ENCODE measurements at places on chromosomes 7 and 10.

DNA sequence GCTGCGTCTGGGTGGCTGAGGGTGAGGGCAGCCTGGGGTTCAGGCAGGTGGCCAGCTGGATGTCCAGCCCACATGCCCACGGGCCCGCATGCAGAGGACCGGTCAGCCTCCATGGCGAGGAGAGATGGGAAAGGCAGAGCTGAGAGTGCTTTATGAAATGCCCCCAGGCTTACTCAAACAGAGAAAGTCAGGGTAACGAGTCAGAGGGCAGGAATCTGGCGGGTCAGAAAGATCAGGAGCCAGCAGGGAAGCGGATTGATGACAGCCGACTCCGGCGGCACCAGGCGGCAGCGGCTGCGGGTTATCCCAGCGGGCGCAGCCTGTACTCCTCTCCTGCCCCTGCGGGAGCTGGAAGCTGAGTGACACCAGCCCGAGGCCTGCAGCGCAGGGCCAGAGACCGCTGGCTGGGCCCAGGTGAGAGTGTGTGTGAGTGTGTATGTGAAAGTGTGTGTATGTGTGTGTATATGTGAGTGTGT is 13.4 kb downstream of the SLC13A4 start:
- DNase-seq: no peak

DNA sequence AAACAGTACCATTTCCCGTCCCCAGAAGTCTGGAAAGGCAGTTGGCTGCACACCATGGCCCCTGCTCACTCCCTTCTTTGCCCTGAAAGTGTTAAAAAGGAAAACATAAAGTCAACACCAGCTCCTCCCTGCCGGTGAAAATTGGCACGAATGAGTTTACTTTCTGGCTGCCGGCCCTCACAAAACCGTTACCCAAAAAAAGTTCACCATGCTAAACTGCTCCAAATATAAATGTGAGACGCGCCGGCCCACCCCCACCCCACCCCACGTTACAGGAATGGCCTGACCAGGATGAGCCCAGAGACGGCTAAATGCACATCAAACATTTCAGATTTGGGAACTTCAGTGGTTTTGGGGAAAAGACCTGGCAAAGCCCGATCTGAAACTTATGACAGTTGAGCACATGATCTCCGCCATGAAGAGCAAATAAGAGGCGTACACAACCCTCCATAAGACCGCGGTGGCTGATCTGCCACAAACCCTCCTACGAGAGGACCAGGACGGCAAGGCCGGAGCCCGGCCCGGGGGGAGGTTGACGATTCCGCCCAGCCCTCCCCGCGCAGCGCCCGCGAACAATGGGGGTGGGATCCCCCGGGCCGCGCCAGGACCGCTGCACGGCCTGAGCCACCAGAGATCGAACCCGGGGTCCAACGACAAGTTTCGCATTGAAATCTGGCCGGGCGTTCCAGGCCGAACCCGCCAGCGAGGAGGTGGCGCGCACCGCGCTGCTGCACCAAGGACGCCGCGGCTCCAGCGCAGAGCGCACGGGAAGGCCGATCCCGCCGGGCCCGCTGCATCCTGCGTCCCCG is 952 bp downstream of the DIP2C start:
- DNase-seq: peak; percentile 47

DNA sequence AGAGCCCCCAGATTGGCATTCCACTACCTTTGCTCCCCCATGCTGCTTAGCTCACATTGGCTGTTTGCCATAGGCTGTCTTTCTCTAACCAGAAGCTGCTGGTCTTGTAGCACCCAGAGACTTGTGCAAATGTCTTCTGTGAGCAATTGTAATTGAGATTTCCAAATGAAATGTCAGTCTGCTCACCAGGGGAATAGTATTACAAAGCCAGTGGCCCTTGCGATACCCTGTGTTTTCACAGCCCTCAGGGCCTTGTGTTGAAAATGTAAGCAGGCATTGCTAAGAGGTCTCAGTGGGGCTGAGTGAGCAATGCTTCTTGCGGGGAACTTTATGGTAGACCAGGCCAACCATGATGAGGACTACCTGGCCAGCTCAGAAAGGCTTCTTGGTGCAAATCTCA is 746.5 kb downstream of the LRMDA start:
- DNase-seq: no peak

DNA sequence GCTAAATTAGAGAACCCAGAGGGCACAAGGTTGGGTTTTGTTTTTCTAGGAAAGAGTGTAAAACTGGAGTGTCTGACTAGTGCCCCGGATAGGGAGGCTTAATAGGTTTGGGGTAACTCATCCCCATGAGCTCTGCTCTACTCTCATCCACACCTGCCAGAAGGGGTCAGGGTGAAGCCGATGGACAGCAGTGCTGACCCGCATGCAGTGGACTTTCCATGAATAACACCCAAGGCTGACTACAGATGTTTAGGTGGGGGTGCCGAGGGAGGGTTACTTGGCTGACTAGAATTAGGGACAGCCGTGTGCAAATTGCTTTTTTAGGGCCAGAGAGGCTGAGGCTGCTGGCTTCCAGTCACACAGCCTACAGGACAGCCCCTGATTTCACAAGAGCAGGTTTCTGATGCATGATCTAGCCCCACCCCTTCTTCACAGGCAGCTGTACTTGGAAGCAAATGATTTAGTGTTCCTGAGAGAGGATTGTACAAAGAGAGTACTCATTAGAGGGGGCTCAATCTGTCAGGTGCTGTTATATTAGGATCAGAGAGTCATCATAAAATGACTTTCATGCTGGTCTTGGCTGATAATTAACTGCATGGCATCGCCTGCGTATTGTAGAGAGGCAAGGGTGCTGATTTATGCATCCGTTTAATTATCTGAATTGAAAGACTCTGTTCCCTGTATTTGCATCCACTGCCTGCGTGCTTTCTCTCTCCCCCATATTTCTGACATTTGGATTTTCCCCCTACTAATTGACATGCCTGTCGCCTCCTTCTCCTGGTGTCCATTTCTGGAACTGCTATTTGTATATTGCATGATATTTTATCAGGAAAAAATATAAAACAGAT is 9.5 kb downstream of the INHBA start:
- DNase-seq: no peak

DNA sequence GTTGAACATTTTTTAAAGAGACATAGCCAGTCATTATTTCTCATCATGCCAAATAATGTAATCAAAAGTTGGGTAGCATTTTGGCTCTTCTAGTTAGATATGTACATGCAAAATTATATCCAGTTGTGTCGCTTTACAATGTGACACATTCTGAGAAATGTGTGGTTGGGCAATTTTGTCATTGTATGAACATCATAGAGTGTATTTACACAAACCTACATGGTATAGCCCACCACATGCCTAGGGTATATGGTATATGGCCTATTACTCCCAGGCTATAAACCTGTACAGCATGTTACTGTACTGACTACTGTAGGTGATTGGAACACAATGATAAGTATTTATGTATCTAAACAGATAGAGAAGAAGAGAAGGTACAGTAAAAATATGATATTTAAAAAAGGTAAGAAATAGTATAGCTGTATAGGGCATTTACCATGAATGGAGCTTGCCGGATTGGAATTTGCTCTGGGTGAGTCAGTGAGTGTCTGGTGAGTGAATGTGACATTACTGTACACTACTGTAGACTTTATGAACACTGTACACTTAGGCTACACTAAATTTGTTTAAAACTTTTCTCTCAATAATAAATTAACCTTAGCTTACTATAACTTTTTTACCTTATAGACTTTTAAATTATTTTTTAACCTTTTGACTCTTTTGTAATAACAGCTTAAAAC is 16.5 kb downstream of the ZNF365 start:
- DNase-seq: no peak

DNA sequence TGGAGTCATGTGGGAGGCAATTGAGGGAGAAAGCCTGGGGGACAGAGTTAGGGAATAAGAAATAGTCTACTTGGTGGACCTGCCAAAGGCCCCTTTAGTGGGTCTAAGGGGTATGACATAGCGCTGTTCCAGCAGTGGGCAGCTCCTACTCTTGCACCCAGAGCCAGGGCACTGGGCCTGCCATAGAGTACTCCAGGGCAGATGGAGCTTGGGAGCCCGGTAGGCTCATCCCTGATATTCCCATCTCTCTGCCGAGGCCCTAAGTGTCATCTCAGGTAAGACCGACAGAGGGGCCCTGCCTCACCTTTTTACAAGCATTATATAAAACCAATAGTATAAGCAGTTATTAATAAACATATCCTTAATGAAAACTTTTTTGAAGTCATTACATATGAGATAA is 9.6 kb downstream of the SAMD9L start:
- DNase-seq: no peak

DNA sequence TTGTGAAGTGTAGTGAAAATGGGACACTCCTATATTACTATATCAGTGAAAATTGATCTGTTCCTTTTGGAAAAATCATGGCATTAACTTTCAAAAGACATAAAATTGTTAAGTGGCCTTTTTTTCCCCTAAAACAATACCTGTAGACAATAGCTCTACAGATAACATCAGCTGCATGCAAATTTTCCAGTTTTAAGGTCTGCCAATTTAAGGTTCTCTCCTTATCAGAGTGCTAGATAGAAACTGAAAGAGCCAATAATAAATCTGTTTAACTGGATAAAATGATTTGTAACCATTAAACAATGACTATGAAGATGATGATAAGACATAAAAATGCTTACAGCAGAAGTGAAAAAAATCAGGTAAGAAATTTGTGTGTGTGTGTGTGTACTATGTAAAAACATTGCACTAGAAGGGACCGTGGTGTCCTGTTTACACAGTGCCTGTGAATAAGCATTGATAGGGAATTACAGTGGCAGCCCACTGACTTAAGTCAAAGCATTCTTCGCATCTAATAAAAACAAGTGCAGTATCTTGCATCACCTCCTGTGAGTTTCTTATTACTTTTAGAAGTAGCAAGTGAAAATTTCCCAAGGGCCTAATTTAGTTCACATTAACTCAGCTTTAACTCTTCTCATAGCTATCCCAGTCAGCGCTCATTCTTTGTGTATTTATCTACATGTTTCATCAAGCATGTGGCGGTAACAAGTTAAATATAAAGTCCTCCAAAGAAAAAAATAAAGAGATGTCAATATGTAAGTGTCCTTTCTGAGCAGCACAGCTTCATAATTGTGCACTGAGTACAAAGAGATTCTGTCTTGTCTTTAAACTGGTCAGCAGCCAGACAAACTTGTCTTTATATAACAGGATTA is 261.9 kb downstream of the ARL4A start:
- DNase-seq: no peak

DNA sequence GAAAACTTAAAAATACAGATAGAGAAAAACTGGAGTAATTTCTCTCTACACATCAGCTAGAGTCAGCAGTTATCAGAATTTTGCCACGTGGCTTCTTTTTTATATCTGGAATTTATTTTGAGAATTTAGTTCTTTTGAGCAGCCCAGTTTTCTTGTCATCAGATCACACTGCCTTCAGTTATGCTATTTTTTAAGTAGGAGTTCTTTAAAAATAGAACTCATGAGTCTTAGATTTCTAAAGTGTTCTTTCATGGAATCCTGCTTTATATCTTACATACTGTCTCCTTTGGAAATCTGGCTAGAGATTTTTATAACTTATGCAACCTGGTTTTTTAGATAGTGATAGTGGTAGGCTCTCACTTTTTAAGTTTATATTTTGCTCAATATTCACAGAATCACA is 24.2 kb downstream of the AGR2 start:
- no peak for DNase-seq

DNA sequence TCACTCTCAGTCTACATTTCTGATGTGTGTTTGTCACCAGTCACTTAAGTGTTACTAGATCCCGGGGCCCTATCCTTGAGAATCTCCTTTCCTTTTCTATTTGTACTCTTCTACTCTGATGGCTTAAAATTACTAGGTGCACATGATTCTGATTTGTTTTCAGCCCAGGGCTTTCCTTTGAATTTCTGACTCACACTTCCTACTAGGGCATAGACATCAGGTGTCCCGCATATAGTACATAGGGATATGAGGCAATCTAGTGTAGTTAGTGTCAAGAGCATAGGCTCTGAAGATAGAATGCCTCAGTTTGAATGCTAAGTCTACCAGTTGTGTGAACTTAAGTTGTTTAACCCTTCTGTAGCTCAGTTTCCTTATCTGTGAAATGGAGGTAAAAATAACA is 49.4 kb upstream of the LRRN3 start:
- DNase-seq: no peak

DNA sequence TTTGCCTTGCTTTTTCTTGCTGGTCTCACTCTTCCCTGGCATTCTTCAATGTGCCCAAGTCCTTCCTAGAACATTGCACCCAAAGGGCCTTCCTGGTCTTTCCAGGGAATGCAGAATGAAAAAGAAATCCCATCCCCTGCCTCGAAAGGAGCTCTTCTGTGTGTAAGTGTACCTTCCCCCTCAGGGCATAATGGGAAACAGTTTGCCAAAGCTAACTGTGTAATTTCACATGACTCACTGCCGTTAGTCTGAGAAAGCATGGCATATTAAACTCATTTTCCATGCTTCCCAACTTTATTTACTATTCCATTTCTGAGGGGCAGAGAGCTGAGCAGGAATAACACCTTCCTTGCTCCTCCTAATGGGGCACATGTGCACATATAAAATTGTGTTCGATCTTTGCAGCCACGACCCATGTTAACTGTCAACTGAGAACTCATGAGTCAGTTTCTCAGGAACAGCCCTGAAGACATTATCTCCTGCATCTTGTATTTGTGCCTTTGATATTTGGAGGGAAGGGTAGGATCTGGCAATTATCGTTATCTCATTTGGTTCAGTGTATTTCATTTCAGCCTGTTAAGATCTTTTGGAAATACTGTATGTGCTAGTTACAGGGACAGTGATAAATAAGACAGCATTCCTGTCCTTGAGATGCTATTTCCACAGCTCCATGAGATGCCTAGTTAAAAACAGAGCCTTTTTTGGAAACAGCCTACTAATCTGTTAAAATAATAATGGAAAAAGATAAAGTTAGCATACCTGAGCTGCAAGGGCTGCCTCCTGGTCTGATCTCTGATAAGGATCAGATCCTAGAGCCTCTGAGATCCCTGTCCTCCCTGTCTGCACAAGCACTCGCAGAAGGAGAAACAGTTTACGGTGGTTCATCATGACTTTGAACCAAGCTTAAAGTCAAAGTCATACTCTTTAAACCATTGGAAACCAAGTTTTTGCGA is 42.3 kb downstream of the IKZF1 start:
- DNase-seq: no peak

- no peak for DNase-seq
Measured at GRCh38 chr7:167090-167855, 25.1 kb upstream of the FAM20C start.
